ENCODE measurements at places on chromosomes 11 and 22.

DNA sequence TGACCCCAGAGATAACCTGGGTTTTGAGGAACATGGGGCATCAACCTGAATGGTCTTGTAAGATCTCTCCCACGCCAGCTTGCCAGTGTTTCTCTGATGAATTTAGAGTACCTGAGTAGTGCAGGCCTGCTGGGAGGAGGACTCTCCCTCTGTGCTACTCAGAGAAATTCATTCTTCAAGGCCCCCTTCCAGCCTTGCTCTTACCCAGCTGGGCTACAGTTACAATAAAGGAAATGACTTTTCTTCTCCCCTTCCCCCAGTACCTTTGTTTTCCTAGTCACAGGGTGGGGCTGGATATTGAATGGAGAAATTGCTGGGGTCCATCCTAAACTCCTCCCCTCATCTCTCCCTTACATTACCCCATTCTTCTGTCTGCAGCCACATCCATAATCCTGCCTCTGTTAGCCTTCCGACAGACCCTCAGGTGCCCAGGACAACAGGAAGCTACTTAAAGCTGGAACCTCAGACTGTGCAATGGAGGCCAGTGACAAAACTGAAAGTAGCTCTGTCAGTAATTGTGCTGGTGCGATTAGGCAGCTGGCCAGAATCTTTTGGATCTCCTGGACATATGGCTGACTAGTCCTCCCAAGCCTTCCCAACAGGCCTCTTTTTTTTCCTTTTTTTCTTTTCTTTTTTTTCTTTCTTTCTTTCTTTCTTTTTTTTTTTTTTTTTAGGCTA, 17.4 kb downstream of the LIMK2 start:
- DNase-seq = no peak

DNA sequence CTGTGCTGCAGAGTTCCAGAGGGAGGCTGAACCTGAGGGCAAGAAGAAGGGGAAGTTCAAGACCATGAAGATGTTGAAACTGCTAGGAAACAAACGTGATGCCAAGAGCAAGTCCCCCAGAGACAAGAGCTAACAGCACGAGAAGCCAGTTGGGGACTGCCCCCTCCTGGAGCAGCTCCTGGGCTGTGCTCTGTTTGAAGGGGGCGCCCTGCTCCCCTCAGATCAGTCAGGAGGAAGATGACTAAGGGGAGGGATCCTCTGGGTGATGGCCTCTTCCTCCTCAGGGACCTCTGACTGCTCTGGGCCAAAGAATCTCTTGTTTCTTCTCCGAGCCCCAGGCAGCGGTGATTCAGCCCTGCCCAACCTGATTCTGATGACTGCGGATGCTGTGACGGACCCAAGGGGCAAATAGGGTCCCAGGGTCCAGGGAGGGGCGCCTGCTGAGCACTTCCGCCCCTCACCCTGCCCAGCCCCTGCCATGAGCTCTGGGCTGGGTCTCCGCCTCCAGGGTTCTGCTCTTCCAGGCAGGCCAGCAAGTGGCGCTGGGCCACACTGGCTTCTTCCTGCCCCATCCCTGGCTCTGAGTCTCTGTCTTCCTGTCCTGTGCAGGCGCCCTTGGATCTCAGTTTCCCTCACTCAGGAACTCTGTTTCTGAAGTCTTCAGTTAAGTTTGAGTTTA, 12.6 kb downstream of the C22orf23 start:
- no peak for DNase-seq

DNA sequence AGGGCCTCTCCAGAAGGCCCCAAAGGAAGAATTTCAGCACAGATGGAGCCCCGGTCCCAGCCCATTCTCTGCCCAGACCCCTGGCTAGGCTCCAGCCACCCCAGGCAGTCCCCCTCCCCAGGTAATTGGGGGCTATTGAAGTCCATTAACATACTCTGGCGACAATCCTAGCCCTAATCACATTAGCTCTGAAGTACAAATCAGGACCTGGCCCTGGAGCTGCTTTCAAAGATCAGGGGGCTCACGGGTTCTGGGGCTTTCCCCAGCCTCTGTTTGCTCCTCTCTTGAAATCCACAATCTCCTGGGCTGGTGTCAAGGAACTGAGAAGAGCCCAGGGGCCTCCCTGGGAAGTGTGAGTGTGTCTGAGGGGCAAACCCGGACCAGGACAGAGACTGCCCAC, 22.3 kb downstream of the FGF4 start:
- no peak for DNase-seq

- no peak for DNase-seq
Measured at GRCh38 chr11:5092821-5093585, 23.6 kb downstream of the OR52E1 start.

DNA sequence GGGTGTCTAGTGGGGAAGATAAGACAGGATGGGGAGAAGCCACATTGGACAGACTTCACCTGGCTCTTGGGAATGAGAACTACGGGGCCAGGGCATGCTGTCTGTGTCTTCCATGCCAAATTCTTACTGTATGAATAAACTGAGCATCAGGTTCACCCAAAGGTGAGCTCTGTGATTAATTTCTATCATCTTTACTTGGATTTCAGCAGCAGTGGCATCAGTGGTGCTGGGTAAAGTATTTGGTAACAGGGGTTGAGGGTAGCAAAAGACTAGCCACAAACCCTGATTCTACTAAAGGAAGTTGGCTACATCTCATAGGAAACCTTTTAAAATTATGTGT, 38.8 kb downstream of the IRAG1 start:
- no peak for DNase-seq

- peak; percentile 77 for DNase-seq
Measured at GRCh38 chr22:30286813-30287647, 2.3 kb downstream of the CASTOR1 start.

GRCh38 chr22:37008365-37008764, 10.9 kb downstream of the TST start:
- DNase-seq = no peak

DNA sequence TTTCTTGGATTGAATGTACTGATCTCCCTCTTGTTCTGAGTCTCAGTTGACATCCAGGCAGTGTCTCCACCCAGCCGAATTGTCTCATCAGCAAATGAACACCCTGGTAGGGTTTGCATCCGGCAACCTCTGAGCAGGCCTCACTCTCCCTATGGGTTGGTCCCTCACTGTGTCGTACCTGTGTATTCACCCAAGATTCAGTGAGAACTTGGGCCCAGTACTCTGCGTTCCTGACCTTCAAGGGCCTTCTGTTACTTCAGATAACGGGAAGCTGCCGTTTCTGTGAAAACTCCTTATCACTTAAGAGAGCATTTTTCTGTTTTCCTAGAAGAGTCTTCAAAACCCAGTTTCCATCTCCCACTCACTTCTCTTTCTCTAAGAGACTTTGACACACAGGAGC, 915.6 kb downstream of the TBC1D22A start:
- DNase-seq = no peak

DNA sequence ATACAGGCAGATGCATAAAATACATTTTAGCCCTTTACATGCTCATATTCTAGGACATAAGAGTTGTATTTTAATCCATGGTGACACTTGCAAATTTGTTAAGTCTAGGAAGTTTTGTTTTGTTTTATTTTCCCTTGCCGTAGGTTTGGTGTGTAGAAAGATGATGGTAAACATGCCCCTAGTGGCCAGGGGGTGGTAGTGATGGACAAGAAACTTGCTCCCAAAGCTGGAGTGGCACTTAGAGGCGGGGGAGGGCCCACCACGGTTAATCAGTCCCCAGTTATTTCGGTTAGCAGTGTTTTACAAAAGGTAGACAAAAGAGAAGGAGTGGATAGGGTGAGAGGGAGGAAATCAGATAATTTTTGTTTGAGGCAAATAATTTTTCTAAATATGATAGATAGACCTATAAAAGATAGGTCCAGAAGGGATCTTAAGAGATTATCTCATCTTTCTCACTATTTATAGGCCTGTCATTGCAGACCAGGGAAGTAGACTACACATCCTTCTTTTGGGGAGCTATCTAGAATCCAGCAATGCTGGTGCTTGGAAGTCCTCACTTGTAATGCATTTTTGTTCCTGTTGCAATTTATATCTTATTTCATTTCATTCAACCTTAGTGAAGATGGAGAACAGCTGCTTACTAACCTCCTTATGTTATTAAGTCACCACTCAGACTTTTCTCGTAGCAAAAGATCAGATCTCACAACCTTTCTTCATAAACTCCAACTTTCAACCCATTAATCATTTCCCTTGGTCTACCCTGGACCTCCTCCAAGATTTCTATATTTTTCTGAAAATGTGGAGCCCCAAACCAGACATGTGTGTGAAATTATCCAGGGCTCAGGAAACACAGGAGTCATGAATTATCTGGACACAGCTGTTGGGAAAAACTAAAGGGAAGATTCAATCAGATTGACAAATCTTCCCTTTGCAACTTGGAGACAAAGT, 5.9 kb upstream of the BDNF start:
- DNase-seq = no peak

GRCh38 chr11:126282361-126282735, 545 bp upstream of the TIRAP start:
- DNase-seq = peak; percentile 16

DNA sequence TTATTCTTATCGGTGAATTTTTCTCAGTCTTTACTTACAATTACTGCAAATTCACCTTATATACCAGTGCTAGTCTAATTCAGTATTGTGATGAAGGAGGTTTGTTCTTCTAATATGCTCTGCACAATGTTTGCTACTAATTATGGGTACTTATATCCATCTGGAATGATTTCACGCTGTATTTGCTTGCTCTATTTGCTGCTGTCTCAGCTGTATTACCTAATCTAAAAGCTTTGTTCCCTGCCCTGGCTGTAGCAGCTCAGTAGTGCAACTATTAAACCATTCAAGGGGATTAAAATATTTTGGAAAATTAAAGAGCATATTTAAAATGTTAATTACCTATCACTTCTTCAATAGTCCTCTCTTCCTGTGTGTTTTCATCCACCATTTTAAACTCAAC, 375.3 kb downstream of the LUZP2 start:
- DNase-seq = no peak

- DNase-seq = no peak
Measured at GRCh38 chr11:119473226-119473625, 50.3 kb upstream of the THY1 start.

DNA sequence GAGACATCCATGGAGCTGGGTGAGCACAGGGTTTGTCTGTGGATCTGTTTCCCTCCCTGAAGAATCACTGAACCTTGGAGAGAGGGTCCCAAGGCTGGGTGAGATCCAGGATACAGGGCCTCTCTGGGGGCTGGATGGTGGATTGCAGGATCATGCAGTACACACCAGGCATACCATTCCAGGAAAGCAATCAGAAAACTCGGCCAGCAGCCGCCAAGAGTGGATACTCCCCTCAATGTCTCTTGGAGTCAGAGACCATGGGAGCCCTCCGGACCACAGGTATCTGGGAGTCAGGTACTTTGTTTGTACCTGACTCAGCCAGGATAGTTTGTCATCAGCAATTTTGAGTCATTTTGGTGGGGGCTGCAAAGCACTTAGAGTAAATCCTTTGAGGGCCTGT, 14.6 kb upstream of the SYT13 start:
- DNase-seq = no peak

DNA sequence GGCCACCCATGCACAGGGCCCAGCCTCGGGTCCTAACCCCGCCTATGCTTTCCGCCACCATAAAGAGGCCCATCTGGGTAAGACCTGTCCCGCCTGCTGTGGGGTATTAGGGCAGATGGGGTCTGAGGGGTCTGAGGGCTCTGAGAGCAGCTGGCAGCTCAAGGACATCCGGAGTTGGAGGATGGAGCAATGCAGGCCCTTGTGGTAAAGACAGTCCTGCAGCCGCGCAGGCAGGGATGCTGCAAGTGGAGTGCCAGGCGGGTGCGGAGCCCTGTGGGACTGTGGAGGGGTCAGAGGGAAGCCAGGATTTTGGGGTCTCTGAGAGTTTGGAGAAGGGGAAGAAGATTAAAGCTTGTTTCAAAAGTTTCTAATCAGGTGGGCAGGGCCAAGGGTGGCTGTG, 81.3 kb upstream of the PITPNB start:
- no peak for DNase-seq

DNA sequence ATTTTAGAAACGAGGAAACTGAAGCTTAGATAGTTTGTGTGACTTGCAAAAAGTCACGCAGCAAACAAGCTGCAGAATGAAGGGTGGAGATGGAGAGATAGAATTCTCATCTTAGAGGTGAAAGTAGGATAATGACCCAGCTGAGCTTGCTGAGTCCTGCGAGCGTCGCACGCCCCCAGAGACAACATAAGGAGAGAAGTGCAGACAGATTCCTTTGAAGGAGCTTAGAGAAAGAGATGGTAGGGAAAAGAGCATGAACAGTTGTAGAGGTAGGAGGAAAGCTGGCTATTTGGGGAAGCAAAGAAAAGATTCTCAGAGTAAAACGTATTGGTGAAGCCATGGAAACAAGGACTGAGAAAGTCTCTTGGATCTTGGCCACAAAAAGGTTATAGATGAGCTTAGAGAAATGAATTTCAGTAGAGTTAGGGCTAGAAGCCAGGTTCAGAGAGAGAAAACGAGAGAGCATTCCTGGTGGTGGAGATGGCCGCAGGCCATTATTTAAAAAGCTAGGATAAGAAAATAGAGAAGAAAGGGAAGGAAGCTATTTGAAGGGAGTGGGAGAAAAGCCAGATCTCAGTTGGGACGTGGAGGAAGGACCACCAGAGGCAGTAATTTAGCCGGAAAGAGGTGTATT, 44.8 kb downstream of the FAM83F start:
- DNase-seq = no peak

GRCh38 chr11:108203075-108203474, 19.4 kb downstream of the NPAT start:
- DNase-seq = no peak

DNA sequence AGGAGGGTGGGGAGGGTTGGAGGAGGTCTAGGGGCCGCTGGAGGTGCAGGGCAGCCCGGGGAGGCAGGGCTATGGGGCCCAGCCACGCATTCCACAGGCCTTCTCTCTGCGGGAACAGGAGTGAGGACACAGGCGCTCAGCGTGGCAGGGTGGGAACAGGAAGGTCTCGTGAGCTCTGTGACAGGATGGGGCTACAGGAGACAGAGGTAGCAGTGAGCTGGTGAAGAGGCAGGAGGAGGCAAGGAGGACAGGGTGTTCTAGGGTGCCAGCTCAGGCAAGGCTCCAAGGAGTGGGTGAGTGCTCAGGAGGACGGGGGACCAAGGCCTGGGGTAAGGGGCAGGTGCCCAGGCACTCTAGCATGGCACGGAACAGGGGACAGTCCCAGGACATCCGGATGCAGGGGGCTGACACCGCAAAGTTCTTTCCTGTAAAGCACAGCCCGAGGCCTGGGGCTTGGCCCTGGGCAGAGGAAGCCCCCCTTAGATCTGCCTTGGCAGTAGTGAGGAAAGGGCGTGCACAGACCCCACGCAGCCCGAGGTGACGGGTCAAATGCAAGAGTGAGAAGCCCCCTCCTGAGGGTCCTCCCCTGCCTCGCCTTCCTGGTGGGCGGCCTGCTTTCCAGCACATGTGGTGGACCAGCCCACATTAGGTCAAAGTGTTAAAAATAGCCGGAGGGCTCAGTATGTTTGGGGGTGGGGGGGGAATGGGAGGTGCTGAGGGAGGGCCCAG, 4.7 kb upstream of the NEAT1 start:
- DNase-seq = peak; percentile 17

DNA sequence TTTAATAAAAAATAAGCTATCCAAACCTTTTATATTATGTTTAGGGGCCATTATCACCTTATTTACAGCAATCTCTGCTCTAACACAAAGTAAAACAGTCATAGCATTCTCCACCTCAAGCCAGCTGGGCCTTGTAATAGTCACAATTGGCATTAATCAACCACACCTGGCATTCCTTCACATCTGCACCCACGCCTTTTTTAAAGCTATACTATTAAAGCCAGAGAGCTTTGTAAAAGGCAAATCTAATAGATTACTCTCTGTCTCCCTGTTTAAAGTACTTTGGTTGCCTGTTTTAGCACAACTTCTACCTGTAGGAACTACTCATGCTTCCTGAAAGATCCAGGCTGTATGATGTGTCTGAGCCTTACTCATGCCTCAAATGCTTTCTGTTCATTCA, 113.1 kb downstream of the CSNK2A3 start:
- DNase-seq = no peak

Measured in effector memory CD4-positive, alpha-beta T cell (primary cell).